ENCODE measurements at places on chromosomes 2 and 18.

- DNase-seq: no peak
These were observed 8.7 kb upstream of the CCL20 start for GRCh38 chr2:227804975-227805374.

DNA sequence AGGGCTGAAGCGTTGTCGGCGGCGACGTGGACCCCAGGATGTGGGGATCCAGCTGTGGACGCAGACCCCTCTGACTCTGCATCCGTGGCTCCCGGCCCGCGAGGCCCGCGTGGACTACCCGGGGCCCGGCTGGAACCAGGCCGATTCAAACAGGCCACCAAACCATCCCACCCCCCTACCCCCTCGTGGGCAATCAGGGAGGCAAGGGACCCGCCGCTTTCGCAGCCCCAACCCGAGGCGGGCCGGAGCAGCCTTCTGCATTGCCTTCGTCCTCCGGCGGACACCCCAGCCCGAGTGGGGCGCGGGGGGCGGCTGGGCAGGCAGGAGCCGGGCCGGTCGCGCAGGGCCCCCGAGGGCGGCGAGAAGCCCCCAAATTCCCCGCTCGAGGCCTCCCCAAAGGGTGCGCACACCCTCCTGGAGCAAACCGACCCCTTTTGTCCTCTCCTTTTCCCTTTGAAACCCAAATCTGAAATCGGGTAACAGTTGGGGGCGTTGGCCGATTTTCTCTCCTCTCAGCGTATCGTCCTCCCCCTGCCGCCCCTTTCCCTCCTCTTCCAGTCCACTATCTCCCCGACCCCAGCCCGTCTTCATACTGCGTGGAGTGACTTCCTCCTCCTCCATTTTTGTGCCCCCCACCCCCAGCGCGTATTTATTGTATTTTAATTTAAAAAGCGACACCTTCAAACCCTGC lies 7.4 kb downstream of the SP9 start:
- DNase-seq: no peak

- peak; percentile 30 for DNase-seq
These were observed 70.2 kb upstream of the SH3BP4 start for GRCh38 chr2:234881413-234882241.

DNA sequence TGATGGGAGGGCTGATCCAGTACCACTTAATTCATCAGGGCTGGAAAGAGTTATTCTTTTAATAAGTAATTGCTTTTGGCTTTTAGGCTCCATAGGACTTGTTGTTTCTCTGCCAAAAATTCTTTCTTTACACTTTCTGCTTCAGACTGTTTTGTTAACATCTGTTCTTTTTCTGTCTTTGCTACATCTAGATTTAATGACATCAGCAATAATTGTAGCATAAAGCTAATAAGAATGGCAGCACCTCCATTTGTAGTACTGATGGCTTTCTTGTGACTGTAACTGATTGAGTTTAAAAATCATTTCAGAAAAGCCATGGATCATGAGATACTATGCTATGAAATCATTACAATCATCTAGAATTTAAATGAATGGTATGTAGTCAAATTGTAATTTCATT lies 46.4 kb upstream of the ACKR3 start:
- no peak for DNase-seq

DNA sequence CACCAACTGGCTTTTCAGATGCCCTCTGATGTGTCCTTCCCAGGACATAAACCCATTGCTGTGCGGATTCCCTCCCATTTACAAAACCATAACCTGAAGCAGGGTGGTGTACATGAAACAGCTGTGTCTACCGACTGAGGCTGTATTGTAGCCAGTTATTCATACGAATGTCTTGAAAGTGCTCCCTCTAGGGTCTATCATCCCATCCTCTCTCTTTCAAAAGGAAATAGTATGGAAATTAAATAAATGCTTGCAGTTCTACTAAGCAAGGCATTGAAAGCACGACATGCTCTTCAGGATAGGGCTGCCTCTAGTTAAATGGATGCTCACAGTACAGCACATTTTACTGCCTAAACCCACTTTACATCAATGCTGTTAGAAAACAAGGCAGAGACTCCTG lies 112.2 kb upstream of the PXDN start:
- no peak for DNase-seq

DNA sequence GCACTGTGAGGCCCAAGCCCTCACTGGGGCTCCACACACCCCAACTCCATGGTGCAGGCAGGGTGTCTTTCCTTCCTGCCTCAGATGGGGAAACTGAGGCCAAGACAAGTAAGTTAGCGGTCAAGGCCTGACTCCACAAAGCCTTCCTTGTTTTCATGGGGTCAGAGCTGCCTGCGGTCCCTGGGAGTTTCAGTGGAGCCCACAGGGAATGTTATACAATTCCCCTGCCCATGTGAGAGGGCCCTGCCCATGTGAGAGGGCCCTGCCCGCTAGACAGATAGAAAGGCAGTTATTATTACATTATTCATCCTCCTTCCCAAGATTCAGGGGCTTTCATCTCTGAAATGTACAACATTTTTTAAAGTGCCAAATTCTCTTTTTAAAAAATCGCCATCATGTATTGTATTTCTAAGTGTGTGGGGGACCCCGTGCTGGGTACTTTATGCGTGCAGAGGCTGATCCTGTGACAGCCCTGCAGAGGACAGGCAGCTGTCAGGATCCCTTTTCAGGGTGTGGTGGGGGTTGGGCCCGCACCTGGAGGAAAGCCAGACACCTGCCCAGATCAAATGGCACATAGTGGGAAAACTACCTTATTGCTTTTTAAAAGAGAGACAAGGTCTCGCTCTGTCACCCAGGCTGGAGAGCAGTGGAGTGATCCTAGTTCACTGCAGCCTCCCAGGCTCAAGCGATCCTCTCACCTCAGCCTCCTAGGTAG lies 23.4 kb downstream of the FBLN7 start:
- no peak for DNase-seq

DNA sequence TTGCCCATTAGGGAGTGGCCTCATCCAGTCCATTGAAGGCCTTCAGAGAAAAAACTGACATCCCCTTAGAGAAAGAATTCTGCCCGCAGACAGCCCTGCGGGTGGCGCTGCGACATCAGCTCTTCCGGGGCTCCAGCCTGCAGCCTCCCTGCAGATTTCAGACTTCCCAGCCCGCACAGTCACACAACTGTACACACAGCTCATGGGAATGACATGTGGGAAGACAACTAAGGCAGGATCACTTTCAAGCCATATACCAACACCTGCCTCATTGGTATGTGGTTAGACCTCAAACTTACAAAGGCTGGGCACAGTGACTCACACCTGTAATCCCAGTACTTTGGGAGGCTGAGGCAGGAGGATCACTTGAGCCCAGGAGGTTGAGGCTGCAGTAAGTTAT lies 24.8 kb upstream of the TUBB6 start:
- no peak for DNase-seq

DNA sequence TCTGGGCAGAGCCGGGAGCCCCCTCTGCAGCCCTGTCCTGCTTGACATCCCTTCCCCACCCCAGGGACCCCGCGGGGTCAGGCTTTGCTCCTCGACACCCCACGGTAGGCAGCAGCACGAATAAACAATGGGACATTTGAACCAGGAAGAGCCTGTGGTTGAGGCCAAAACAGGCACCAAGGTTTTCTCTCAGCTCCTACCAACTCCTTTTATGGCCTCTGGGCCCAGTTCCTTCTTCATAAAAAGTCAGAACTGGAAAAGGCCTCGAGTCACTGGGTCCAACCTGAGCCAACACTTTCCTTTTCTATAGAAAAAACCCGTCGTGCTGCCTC lies 20.6 kb downstream of the TEX44 start:
- DNase-seq: no peak

GRCh38 chr2:96957244-96957643 lies 29.1 kb downstream of the FAM178B start:
- DNase-seq: no peak

- DNase-seq: peak; percentile 43
These were observed 137.5 kb downstream of the TPO start for GRCh38 chr2:1550658-1551316.

GRCh38 chr18:70535041-70535440 lies 246.2 kb downstream of the SOCS6 start:
- no peak for DNase-seq

DNA sequence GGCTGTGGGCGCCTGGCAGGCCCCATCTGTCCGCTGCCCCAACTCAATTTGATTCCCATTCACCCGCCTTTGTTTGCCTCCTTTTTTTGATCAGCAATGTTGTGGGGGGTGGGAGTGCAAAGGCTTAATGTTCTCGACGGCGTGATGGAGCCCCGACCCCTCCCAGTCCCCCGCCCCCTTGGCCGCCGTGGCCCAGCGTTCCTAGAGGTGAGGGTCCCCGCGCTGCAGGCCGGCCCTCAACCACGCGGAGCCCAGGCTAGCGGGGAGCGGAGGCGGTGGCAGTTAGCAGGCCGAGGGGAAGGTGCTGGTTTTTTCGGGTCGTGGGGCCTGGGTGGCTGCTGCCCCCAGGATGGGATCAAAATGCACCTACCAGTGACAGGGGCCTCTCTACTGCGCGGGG lies 274.7 kb upstream of the SKOR2 start:
- no peak for DNase-seq

GRCh38 chr2:188016917-188017316 lies 274.8 kb upstream of the GULP1 start:
- DNase-seq: no peak

DNA sequence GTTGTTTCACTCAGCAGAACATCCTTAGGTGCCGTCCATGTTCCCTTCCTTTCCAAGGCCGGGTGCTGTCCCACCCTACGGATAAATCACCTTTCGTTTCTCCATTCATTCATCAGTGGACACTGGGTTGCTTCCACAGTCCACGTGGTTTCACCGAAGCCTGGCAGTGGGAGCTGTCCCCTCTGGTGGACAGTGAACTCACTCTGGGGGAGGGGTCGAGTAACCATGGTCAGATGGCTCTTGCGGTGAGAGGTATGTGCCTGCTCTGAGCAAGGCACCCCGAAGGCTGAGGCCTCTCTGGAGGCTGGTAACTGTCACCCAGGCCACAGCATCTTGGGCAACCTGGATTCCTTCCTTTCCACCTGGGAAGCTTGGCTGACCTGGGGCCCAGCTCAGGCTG lies 61.5 kb upstream of the TWIST2 start:
- no peak for DNase-seq

DNA sequence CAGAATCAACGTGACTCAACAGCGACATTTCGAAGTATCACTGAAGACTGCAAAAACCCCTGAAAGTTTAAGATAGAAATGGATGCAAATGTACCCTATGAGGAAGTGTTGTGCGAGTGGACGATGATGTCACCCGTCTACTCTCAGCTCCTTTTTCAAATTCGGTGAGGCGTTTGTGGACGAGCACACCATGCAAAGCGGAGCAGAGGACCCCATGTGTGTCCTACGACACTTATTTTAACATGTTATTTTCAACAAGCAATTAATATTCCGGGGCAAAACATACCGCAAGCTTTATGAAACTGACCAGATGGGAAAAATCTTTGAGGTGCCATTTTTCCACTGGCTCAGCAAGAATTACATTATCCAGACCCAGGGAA lies 2.0 kb downstream of the PXDN start:
- no peak for DNase-seq

Data from CD4-positive, alpha-beta T cell treated with Interleukin-15 for 1 hour (primary cell).